ENCODE measurements at places on chromosomes 3 and 15.

DNA sequence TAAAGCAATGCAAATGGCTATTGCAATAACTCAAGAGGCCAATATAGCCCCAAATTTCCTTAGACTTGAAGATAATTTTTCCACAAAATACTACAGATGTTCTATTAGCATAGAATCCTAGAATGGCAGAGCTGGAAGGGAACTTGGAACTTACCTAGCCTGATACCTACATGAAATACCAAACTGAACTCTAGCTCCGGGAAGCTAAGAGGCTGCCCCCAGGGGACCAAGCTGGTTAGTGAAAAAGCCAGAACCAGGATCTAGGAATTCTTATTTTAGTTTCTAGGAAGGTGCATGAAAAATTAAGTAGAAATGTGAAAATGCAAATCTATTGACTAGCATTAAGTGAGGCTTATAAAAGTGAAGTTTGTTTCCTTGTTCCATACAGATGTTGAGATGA, 256.0 kb upstream of the CBLB start:
- no peak for DNase-seq

- no peak for DNase-seq
These were observed 761.0 kb downstream of the ROBO2 start for GRCh38 chr3:77800893-77801292.

GRCh38 chr3:197197334-197197733, 101.1 kb downstream of the DLG1 start:
- DNase-seq = no peak

DNA sequence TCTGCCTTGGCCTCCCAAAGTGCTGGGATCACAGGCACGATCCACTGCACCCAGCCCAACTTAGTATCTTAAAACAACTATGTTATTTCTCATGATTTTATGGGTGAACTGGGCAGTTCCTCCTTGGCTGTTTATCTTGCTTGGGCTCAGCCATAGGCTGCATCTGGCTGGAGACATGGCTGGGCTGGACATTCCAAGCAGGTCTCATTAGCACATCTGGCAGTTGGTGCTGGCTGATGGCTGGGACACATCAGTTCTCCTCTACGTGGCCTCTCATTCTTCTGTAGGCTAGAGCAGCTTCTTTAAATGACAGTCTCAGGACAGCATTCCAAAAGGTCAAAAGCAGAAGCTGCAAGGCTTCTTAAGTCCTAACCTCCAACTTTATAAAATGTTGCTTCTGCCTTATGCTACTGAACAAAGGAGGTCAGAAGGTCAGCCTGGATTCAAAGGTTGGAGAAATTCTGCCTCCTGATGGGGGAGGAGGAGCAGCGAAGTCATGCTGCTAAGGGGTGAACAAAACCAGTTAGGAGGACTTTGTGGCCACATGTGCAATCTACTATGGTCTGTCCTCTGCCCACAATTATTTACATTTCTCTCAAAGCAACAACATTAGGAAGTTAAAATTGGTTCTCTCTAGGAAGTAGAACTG, 144.0 kb downstream of the AQP9 start:
- DNase-seq = peak; percentile 39

DNA sequence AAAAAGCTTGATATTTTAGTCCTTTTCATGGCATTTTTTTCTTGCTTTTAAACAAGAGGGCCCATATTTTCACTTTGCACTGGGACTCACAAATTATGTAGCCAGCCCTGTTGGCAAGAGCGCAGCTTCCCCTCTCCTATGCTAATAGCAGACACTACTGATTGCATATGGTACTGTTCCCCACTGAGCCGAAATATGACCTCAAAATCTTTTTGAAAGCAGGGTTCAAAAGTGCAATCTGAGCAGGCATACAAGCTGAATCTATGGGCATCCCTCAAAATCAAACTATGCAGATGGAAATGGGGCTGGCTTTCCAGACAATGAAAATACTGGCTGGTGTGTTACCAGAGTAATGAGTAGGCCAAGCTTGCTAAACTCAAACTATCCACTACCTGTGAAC, 225.2 kb upstream of the SETMAR start:
- no peak for DNase-seq

DNA sequence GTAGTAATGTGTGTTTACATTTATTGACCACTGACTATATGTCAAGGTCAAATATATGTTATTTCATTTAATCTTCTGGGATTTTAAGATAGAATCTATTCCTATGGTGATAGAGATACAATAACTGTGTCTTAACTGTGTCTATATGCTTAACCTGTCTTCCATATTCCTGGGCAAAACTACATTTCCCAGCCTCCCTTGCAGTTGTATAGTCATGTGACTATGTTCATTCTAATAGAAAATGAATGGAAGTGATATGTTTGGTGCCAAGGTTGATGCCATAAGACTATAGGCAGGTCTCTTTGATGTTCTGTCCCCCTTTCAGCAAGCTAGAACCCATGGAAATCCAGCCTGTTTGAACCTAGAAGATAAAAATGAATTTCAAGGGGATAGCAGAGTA, 258.8 kb upstream of the PDZRN3 start:
- no peak for DNase-seq

- DNase-seq = no peak
These were observed 78.1 kb downstream of the AAGAB start for GRCh38 chr15:67176195-67176971.

DNA sequence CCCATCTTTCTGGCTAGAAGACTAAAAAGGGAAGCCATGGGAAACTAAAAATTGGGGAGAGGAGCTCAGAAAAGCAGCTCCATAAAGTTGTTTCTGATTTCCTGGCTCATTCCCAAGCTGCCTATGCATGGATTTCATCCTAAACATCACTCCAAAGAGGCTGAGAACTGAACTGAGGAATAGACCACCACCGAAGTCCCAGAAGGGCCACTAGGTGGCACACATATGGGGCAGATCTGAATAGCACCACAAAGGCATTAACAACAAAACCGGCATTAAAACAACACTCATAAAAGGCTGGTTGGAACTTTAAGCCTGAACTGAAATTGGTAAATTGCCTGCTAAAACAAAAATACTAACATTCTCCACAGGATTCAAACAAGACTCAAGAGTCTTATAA, 106.3 kb downstream of the PLD1 start:
- peak; percentile 48 for DNase-seq

DNA sequence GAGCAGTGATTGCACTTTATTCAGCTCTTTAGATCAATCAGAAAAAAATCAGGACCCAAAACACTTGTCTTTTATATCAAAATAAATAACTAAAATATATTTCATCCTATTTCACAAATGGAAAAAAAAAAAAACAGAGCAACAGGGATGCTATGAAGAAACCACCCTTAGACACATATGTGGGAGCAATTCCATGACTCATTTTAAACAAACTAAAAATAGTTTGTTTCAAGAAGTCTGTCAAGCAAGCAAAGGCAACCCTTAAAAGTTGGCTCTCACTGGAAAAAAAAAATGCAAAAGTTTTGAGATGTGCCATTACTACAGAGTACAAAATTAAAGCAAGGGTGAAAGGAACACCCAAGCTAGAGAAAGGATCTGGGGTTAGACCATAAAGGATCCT, 5.7 kb downstream of the ATP13A3 start:
- no peak for DNase-seq

Measured in suppressor macrophage (primary cell).